ENCODE measurements at places on chromosomes 1 and 21. TPM values are rescaled to one million over a fixed set of nuclear protein-coding genes. Genes with fewer than 3 reads are reported as not detected.

- DNase-seq: no peak
- H3K27ac ChIP-seq: no peak within 1 kb of the TSS
- H3K4me1 ChIP-seq: no peaks in the 10 kb centered on the region
- no peak within 1 kb of the TSS for H3K4me3 ChIP-seq
- no peaks in the 10 kb centered on the region for H3K27me3 ChIP-seq
Measured at GRCh38 chr1:161089251-161089924, at the start of gene NECTIN4. NECTIN4 (minus strand) TSS chr1:161089558; CDS start chr1:161089296, 262 bp downstream.

GRCh38 chr1:88503646-88504045, 180.4 kb upstream of the PKN2 start:
- no peak overlapping the region for H3K4me3 ChIP-seq
- H3K4me1 ChIP-seq: no peaks in the 10 kb centered on the region
- H3K36me3 ChIP-seq: no peaks in the 10 kb centered on the region

- no peak overlapping the region for H3K27ac ChIP-seq
- H3K4me3 ChIP-seq: no peak overlapping the region
- no peaks in the 10 kb centered on the region for H3K36me3 ChIP-seq
- no peaks in the 10 kb centered on the region for H3K27me3 ChIP-seq
- no peak for DNase-seq
- H3K4me1 ChIP-seq: no peaks in the 10 kb centered on the region
Measured at GRCh38 chr1:27145934-27146354, 9.0 kb downstream of the SLC9A1 start.

- no peaks in the 10 kb centered on the region for H3K27me3 ChIP-seq
- H3K36me3 ChIP-seq: no peaks in the 10 kb centered on the region
- DNase-seq: no peak
- H3K4me3 ChIP-seq: no peak overlapping the region
- H3K4me1 ChIP-seq: peaks cover 11% of the 10 kb centered on the region
Measured at GRCh38 chr1:159088050-159088449, 11.5 kb upstream of the AIM2 start.

DNA sequence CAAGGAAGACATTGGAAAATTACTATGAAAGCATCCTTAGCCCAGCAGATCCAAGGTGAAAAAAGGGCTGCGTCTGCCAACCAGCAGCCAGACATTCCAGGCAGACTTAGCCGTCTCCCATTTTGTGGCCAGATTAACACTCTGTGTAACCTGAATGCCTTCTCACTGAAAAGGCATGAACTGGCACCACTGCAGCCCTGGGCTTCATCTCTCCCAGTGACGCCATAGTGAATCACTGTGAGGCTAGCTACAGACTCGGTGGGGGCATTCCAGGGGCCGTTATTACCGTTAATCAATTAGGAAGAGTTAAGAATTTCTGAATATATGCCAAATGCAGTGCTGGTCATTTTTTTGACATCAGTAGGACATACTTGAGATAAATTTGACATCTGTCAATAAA, 627.4 kb downstream of the LMO4 start:
- H3K36me3 ChIP-seq: no peaks in the 10 kb centered on the region
- DNase-seq: no peak
- H3K4me3 ChIP-seq: no peak overlapping the region
- peaks cover 5% of the 10 kb centered on the region for H3K4me1 ChIP-seq

DNA sequence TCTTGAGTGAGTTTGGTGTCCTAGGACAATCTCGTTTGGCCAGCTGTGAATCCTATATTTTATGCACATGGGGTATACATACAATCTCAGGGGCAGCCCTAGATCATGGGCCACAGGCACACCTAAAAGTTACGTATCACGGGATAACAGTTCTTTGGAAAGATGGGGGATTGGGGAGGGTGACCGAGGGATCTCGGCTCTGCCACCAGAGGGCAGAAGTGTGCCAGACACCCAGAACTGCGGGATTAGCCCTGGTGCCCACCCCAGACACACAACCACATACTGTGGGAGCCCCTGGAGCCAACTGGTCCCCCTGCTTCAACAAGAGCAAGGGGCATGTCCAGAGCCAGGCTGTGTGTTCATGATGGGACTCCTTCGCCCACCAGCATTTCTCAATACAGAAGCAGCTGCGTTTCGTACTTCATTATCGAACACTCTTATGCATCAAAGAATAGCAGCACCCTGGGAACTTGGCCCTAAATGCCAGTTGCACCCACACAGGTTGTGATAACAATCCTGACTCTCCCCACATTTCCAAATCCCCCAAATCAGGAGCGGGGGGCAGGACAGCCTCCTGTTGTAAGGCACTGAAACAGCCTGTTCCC, 37.4 kb downstream of the TMCO4 start:
- H3K36me3 ChIP-seq: peaks cover 9% of the 10 kb centered on the region
- H3K27me3 ChIP-seq: no peaks in the 10 kb centered on the region
- H3K4me3 ChIP-seq: no peak overlapping the region
- H3K27ac ChIP-seq: no peak overlapping the region
- no peaks in the 10 kb centered on the region for H3K4me1 ChIP-seq

GRCh38 chr1:43769350-43769908, 62.1 kb downstream of the ST3GAL3 start:
- no peaks in the 10 kb centered on the region for H3K36me3 ChIP-seq
- H3K27ac ChIP-seq: no peak overlapping the region
- no peak overlapping the region for H3K4me3 ChIP-seq
- no peaks in the 10 kb centered on the region for H3K4me1 ChIP-seq
- DNase-seq: no peak
- no peaks in the 10 kb centered on the region for H3K27me3 ChIP-seq

DNA sequence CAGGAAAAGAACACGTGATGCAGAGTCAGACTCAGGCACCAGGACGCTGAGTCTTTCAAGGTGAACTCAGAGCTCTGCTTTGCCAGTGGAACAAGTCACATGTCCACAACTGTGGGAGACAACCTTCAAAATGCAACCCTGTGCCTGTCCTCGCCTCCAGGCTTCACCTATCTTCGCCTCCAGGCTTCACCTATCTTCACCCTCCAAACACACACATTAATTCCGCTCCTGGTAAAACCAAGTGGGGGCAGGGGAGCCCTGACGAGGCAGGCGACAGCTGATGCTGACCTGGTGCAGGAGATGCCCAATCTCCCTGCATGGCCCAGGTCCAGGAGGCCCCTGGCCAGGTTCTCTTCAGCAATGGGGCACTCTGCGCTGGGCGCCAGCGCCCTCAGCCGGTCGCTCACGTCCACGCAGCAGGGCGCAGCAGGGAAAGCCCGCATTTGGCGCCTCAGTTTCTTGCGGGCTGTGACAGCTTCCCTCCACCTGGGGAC, 28.0 kb upstream of the LSS start:
- no peak overlapping the region for H3K27ac ChIP-seq
- H3K36me3 ChIP-seq: peaks cover 67% of the 10 kb centered on the region
- peaks cover 26% of the 10 kb centered on the region for H3K4me1 ChIP-seq
- H3K4me3 ChIP-seq: no peak overlapping the region

DNA sequence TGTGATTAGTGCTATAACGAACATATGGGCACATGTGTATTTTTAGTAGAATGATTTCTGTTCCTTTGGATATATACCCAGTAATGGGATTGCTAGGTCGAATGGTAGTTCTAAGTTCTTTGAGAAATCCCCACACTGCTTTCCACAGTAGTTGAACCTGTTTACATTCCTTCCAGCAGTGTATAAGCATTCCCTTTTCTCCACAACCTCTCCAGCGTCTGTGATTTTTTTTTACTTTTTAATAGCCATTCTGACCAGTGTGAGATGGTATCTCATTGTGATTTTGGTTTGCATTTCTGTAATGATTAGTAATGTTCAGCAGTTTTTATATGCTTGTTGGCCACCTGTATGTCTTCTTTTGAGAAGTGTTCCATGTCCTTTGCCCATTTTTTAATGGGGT, 81.8 kb upstream of the SLC44A3 start:
- H3K4me3 ChIP-seq: no peak overlapping the region
- no peaks in the 10 kb centered on the region for H3K27me3 ChIP-seq
- no peak for DNase-seq
- no peaks in the 10 kb centered on the region for H3K4me1 ChIP-seq

DNA sequence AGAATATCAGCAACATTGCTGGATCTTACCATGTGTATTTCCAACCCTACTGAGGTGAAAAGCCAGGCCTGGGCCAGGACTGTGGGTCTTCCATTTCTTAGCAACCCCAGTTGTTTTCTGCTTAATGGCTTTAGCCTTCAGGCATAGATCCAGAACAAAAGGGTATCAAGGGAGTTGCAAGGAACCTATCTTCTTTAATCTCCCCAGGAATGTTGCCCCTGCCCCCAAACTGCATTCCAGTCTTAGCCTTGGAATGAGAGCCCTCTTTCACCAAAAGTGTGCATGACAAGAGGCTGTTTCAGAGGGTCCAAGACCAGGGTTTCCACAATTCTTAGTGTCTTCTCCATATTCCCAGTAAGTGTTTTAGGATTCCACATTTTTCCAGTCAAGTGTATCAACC, 87.9 kb upstream of the SOX13 start:
- H3K4me1 ChIP-seq: peaks cover 1% of the 10 kb centered on the region
- DNase-seq: no peak
- no peaks in the 10 kb centered on the region for H3K36me3 ChIP-seq
- no peaks in the 10 kb centered on the region for H3K27me3 ChIP-seq

- H3K36me3 ChIP-seq: no peaks in the 10 kb centered on the region
- H3K4me1 ChIP-seq: peaks cover 16% of the 10 kb centered on the region
- peak; percentile 17 for DNase-seq
- H3K4me3 ChIP-seq: no peak overlapping the region
- H3K27me3 ChIP-seq: no peaks in the 10 kb centered on the region
Measured at GRCh38 chr1:84972377-84972987, 24.4 kb downstream of the MCOLN2 start.

- H3K27me3 ChIP-seq: peaks cover 6% of the 10 kb centered on the region
- no peak overlapping the region for H3K27ac ChIP-seq
- DNase-seq: no peak
- H3K4me3 ChIP-seq: no peak overlapping the region
- peaks cover 8% of the 10 kb centered on the region for H3K4me1 ChIP-seq
- H3K36me3 ChIP-seq: no peaks in the 10 kb centered on the region
Measured at GRCh38 chr1:117760485-117760884, 154.6 kb downstream of the TENT5C start.

DNA sequence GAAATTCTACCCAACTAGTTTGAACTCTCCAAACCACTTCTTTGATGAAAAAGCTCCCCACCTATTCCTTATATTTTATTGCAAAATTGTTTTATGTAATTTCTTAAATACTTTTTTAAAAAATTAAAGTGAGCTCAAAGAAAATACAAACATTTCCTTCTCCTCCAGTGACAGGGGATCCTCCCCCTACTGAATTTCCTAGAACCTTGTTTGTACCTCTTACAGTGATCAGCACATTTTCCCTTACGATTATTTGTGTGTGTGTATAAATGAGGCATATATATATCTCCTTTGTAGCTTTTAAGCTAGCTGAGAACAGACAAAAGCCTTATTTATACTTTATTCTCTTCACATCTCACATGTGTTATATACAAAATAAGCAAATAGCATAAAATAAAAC, 44.4 kb downstream of the VAV3 start:
- no peaks in the 10 kb centered on the region for H3K4me1 ChIP-seq
- no peak for DNase-seq
- H3K27me3 ChIP-seq: no peaks in the 10 kb centered on the region
- H3K36me3 ChIP-seq: no peaks in the 10 kb centered on the region

GRCh38 chr1:202362212-202362611, 13.7 kb downstream of the PPP1R12B start:
- H3K27me3 ChIP-seq: no peaks in the 10 kb centered on the region
- H3K4me1 ChIP-seq: no peaks in the 10 kb centered on the region
- no peaks in the 10 kb centered on the region for H3K36me3 ChIP-seq
- no peak overlapping the region for H3K4me3 ChIP-seq
- H3K27ac ChIP-seq: no peak overlapping the region
- DNase-seq: no peak

DNA sequence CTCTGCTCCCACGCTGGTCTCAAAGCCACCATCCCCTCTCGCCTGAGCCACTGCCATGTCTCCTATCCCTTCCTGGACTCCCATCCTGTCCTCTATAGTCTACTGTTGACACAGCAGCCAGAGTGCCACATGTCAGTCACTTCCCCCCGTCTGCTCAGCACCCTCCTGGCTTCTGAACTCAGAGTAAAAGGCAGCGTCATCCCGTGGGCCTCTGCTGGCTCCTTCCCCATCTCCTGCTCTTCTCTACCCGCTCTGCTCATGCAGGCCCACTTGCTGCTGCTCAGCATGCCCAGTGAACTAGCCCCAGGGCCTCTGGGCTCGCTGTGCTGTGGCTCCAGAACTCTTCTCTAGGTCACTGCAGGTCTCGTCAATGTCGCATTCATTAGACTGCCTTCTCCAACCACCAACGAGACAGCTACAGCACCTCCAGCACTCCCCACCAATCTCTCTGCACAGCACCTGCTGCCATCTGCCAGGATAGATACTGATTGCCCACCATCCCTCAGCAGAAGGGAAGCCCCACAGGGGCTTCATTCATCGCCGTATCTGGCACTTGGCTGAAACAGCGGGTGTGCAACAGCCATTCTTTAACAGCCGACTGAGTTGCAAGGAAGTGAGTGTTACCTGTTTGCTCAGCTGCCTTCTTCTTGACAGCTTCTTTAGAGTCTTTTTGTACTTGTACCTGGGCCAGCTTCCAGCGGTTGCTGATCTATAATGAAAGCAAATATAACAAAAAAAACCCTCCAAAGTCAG, 11.8 kb upstream of the SRM start:
- DNase-seq: no peak
- no peak overlapping the region for H3K4me3 ChIP-seq
- H3K36me3 ChIP-seq: peaks cover 84% of the 10 kb centered on the region
- H3K27me3 ChIP-seq: no peaks in the 10 kb centered on the region

DNA sequence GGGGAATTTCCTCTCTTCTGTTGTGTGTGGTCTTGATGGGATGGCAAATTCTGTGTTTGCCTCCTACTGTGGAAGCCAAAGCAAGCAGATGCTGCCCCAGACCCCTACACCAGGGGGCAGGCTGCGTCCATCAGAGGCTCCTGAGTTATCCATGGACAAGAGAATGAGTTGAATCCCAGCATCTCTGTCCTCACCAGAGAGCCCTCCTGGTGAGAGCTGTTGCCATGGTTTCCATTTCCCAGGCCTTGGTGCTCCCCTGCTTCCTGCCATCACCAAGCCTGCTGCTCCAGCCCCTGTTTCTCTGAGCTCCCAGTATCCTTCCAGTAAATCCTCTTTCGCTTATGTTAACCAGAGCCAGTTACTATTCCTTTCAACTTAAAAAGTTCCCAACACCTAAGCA, 20.4 kb upstream of the GNG12 start:
- no peaks in the 10 kb centered on the region for H3K36me3 ChIP-seq
- DNase-seq: no peak
- no peaks in the 10 kb centered on the region for H3K27me3 ChIP-seq
- H3K27ac ChIP-seq: no peak overlapping the region
- H3K4me1 ChIP-seq: no peaks in the 10 kb centered on the region

PDC gene
- total RNA-seq: not detected

OR2T29 gene
- total RNA-seq: not detected

OR2T33 gene
- not detected for total RNA-seq

SLC9A1 gene
- total RNA-seq: 37.4 TPM

ACOT11 gene
- total RNA-seq: 0.61 TPM

OXCT2 gene
- 1.9 TPM for total RNA-seq

PLOD1 gene
- total RNA-seq: 80.4 TPM

CHIT1 gene
- 0.07 TPM for total RNA-seq

GSTM2 gene
- total RNA-seq: 205 TPM

MCOLN3 gene
- not detected for total RNA-seq

KIRREL1 gene
- total RNA-seq: not detected

LCE2A gene
- total RNA-seq: not detected

Data from natural killer cell (primary cell).